Uterus (tissue), 4 donors: ENCODE measurements at places on chromosomes 6 and 20.

- no peak overlapping the region for H3K27ac ChIP-seq
- H3K4me3 ChIP-seq, result no peak overlapping the region
- no peak for DNase-seq
- H3K36me3 ChIP-seq, result no peaks in the 10 kb centered on the region
These were observed 349.2 kb upstream of the HSF2 start for GRCh38 chr6:122050242-122050755.

DNA sequence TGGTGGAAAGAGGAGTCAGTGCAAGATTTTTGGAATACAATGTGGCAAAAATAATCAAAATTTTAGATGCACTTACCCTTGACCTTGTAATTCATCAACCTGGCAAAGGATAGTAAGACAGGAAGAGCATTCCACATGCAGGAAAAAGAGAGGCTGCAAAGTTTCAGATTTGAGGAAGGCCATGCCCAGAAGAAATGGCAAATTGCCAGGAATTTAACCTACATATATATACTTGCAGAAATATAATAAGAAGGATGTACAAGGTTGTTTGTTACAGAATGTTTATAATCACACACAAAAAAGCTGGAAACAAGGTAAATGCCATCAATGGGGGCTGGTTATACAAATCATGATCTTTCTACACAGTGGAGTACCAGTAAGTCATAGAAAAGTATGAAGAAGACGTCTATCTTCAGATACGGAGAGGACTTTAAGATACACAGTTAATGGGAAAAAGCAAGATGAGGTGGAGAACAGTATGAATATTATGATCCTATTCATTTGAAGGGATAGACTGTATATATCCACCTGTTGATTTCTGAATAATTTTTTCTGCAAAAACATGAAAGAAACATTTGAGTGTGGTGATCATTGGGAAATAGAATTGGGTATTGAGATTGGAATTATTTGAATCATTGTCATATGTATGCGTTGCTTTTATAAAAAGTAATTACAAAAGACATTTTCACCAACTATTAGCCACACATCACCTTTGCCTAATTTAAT, 253.8 kb downstream of the TBC1D7 start:
- no peak overlapping the region for H3K4me3 ChIP-seq
- no peak for DNase-seq
- H3K27ac ChIP-seq, result no peak overlapping the region
- H3K36me3 ChIP-seq, result no peaks in the 10 kb centered on the region

DNA sequence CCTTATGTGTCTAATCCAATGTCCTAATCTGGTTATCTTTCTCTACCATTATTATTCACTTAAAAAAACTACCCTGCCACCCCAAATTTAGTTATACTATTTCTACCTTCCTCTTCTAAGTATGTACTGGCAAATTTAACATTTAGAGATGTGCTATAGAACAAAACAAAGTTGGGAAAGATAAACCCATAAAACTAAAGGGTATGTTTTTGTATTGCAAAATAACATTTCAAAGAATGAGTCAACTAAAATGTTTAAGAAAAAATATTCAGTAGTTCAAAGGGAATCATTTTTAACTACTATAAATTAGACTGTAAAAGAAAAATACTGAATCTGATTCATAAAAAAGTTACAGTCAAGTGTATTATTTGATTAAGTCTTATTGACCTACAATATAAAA, 103.0 kb downstream of the LMBRD1 start:
- no peaks in the 10 kb centered on the region for H3K27me3 ChIP-seq
- no peaks in the 10 kb centered on the region for H3K36me3 ChIP-seq
- no peaks in the 10 kb centered on the region for H3K4me1 ChIP-seq
- H3K27ac ChIP-seq, result no peak overlapping the region
- no peak overlapping the region for H3K4me3 ChIP-seq

GRCh38 chr6:130788954-130789353, 38.3 kb upstream of the SMLR1 start:
- H3K36me3 ChIP-seq, result no peaks in the 10 kb centered on the region
- DNase-seq, result no peak
- no peak overlapping the region for H3K4me3 ChIP-seq
- no peaks in the 10 kb centered on the region for H3K27me3 ChIP-seq
